Stimulated activated CD4-positive, alpha-beta T cell treated with anti-CD3 and anti-CD28 coated beads, Interleukin-4, amount 100 ng/mL, for 4 hours (primary cell): ENCODE measurements at places on chromosomes 16 and 17.

DNA sequence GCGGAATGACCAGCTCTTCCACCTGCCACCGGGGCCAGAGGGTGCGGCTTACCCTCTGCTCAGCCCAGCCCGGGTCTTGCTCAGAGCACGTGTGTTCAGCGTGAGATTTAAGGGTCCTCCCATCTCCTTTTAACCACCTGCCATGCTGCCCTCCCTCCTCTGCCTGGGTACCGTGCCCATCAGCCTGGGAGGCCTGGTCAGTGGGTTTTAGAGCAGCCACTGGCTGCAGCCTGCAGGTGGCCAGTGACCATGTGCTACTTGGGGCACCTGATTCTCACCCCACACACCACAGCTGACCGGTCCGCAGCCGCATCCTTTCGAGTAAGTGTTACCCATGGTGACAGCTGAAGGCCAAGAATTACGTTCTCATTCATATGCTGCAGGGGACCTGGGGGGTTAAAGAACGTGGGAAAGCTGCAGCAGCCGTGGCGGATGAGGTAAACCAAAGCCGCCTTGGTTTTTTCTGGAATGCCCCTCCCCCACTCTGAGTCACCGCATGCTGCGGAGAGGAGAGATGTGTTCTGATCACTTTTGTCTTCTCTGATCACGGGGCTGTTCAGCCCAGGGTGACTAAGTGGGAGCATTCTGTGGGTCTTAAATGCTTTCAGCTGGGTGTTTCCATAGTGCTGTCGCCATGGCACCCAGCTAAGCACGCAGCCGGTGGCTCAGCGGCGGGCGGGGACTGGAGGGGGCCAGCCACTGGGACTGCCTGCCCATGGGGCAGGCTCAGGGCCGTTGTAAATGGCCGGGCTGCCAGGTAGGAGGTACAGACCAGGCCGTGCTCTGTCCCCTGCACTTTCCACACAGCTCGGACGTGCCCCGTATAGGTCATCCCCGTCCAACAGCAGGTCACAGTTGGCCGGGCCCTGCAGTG, 59.8 kb downstream of the BAIAP2 start:
- peak; percentile 70 for DNase-seq

GRCh38 chr16:86833136-86833535, 254.8 kb downstream of the FOXL1 start:
- no peak for DNase-seq

DNA sequence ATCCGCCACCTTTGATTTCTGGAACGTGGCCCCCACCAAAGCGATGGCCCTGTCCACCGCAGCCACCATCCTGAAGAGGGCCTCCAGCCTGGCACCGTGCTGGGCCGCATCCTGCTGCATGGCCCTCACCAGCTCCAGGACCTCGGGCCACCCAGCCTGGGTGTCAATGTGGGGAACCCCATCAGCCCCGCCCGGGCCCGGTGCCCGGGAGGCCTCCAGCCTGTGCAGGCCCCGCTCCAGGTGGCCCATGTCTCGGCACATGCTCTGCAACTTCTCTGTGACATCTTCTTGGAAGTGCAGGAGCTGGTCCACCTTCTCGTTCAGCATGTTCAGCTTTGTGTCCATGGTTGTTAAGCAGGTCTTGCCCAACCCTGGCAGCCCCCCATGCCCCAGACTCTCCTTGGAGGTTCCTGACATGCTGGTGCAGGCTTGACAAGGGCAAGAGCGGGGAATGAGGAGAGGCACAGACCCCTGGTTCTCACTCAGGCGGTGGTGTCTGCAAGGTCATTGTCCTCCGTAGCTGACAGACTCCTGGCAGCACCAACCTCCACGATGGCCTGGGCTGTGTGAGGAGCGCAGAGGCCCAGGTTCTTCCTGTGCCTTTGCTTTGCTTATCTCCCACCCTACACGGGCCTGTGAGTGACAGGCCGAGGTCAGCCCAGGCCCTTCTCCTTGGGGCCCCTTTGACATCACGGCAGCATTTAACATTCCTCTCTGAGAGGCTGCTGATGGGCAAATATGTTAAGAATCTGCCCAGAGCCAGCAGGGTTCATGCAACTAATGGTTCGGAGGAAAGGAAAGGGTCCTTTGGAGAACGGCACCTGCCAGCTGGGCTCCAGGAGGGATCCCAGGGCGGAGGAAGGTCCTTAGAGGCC, at the start of gene MYLK3:
MYLK3 (minus strand) TSS at position 568 of the 875 bp plus-strand sequence; CDS start at position 417, 151 bp downstream.
- no peak for DNase-seq

DNA sequence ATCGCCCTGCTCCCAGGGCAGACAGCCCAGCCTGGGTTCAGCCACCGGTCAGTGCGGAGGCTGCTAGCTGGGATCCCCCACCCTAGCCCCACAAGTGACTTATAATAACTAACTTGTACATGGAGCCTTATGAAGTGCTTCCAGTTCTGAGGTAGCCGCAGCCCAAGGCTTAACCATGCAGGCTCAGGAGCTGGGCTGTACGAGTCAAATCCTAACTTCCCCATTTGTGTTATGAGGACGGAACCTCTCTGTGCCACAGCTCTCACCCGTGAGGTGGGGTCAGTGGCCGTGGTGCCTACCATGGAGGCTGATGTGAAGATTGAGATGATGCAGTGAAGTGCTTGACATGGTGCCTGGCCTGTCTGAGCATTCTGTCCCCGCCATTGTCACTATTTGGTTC, 27.8 kb upstream of the GOSR2 start:
- DNase-seq: no peak

- DNase-seq: no peak
Observed at GRCh38 chr16:82504836-82505235, 121.9 kb upstream of the CDH13 start.

DNA sequence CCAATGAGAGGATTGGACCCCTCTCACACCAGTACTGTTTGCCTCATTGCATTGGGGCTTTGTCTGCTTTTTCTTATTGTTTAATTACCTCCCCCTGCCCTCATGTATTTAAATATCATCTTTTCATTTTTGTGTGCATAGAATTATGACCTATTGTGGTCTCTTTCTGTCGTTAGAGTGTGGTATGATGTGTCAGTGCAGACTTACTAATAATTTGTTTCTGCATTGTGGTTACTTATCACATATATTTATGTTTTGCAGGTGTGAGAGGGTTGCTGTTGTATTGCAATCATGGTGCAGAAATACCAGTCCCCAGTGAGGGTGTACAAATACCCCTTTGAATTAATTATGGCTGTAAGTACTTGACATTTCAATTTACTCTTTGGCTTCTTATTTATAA, 2.5 kb downstream of the SEC14L1 start:
- no peak for DNase-seq

GRCh38 chr17:73820686-73821448, 176.6 kb upstream of the SDK2 start:
- no peak for DNase-seq

DNA sequence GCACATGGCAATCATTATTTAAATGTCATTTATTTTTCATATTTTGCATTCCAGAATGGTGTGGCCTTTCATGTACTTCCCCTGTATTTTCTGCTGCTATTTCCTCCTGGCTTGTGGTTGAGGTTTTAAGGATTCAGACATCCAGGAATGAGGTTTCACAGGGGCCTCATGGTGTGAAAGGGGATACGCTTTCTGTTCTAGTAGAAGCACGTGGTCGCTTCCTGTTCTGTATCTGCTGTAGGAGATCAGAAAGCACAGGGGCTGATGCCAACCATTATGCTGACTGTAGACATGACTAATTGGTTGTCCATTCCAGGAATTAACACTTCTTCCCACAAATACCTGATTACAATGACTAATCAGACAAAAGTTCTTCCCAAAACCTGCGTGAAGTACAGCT, 405.9 kb downstream of the SHISA9 start:
- no peak for DNase-seq

- DNase-seq: no peak
Observed at GRCh38 chr16:2288726-2289125, 20.8 kb upstream of the RNPS1 start.

DNA sequence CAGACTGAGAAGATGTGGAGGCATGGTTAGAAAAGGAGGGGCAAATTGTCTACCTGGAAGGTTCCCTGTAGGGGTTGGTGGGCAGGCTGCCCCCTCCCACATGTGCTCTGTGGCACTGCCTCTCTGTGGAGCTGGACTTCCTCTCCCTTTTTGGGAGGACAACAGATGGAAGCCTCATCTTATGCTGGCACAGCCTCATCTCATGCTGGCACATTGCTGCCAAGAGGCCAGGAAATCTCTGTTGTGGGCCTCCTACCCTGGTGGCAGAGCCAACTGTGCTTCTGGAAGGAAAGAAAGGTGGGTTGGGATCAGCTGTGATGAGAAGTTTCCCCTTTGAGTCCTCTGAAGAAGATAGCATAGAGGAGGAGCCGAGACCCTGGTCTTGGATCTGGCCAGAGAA, 19.7 kb upstream of the BRD7 start:
- DNase-seq: no peak

DNA sequence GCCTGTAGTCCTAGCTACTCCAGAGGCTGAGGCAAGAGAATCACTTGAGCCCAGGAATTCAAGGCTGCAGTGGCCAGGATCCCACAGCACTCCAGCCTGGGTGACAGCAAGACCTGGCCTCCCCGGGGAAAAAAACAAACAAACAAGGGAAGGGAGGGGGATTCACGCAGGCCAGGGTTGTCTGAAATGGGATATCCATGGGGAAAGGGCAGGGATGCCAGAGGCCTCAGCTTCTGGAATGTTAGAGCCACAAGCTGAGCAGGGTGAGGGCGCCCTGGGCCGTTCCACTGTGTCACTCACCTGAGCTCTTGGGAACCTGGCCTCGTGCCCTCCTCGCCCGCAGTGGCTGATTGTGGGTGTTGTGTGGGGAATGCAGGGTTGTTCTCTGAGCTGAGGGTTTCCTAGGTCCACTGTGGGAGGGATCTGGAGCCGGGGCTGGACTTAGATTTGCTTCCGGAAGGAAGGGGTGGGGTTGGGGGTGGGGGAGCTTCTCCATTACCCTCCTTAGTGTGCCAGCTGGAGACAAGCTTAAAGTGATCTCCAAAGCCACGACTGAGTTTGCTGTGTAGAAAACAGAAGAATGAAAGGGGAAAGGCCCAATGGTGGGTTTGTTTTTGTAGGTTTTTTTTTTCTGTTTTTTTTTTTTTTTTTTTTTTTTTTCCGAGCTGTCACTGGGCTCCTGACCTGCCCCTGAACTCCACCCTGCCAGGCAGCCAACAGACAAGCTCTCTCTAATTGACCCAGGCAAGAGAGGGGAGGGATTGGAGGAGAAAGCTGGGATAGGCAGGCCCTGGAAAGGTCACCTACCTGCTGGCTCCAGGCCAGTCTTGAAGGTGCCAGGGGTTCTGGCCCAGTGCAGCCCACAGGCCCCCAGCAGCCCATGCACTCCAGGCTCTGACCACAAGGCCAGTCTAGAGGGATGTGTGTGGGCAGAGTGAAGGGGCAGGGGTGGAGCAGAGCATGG, at the start of gene SULT1A1:
SULT1A1 (minus strand) TSS at position 414 of the 964 bp plus-strand sequence. CDS start 1,189 bp downstream, outside the sequence.
- no peak for DNase-seq
